Stimulated activated CD4-positive, alpha-beta T cell treated with anti-CD3 and anti-CD28 coated beads, Interleukin-1b, Interleukin-23, amount 100 ng/mL, for 1 hour (primary cell): ENCODE measurements at places on chromosomes 11 and 22.

DNA sequence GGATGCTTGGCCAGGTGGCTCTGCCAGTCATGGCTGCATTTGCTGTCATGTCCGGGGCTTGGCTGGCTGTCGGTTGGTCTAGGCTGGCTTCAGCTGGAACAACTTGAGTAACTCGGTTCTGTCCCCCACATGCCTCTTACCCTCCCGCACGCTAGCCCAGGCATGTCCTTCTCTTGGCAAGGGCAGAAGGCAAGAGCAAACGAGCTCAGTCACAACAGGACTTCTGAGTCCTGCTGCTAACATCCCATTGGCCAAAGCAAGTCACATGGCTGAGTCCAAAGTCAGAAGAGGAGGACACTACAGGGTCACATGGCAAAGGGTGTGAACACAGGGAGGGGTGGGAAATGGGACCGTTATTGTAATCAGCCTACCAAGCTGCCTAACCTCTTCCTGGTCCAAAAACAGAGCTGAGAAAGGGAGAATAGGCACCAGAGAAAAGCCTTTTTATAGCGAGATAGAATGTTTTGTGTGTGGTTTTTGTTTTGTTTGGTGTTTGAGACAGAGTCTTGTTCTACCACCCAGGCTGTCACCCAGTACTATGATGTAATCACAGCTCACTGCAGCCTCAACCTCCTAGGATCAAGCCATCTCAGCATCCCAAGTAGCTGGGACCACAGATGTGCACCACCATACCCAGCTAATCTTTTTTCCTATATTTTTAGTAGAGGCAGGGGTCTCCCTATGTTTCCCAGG, 81.9 kb downstream of the MN1 start:
- DNase-seq: no peak

DNA sequence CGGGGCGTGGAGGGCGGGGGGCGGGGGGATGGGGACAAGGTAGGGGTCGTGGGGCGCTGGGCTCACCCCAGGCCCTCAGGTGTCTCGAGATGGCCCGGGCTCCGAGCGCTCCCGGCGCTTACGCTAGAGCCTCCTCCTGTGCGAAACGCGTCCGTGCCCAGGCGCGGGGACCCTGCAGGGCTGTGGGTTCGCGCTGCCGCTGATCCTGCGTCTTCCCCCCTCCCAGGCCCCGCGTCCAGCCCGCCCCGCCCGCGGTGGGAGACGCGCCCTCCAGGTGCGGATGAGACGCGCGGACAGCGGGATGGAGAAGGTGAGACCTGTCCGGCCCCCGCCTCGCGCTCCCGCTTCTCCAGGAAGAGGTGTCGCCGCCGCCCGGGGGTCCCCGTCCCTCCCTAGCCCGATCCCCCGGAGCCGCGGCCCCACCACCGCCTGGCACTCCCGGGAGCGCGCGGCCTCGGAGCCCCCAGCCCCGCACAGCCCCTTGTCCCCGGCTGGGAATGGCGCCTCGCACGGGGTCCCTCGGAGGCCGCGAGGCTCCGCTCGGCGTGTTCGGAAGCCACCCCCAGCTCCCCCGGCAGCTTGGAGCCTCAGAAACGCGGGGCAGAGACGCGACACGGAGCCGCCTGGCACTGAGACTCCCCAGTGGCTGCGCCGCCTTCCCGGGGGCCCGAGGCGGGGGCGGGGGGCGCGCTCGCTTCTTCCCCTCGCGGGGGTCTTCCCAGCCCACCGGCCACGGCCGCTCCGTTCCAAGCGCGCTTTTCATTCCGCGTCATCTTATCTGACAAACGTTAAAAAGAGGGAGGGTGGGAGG, 27.6 kb upstream of the TOLLIP start:
- no peak for DNase-seq

DNA sequence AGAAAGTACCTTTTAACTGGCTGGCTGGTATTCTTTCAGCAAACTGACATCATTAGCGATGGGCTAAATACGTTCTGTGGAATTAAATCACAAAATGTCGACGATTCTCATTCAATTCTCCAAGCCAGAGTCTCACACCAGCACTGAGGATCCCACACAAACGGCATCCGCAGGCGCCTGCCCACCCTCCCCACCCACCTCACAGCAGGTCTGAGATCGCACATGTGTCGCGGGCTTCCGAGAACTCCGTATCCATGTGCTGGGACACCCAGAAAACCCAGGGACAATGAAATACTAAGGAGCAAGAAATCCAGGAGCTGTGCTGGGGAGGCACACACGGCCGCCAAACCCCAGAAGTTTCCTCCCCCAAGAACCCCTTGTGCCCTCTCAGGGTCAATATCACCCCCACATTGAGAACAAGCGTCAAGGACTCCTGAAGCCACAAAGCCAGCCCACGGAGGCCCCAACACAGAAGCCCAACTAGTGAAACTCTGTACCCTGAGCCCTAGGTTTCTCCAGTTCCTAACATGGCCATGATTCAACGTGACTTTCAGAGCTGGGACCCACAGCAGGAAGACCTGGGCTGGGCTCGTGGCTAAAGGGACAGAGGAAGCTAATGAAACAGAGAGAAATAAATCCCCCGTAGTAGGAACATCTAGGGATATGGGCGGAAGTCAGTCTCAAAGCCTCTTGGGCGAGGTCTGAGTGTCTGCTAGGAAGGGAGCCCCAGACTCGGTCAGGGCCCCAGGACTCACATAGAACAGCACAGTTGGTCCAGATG, 8.0 kb downstream of the TOLLIP start:
- DNase-seq: no peak

- no peak for DNase-seq
These were observed 40.3 kb upstream of the E2F8 start for GRCh38 chr11:19281041-19281440.

DNA sequence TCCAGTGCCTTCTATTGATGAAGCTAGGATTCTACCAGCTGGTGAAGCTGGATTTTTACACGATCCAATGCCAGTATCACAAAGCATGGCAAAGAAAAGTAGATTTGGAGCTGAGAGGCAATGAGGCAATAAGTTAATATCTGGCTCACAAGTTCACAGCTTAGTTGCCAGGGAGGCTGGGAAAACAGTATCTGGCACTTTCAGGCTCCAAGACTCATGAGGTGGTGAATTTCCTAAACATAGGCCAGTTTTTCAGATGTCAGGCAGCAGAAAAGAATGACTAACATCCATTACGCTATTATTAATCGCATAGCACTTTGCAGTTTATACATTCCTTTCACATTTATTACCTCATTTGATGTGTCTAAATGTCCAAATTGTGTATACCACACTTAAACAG, 122.7 kb downstream of the GRIA4 start:
- no peak for DNase-seq

- DNase-seq: no peak
These were observed 16.2 kb downstream of the CAPN5 start for GRCh38 chr11:77082838-77083565.

DNA sequence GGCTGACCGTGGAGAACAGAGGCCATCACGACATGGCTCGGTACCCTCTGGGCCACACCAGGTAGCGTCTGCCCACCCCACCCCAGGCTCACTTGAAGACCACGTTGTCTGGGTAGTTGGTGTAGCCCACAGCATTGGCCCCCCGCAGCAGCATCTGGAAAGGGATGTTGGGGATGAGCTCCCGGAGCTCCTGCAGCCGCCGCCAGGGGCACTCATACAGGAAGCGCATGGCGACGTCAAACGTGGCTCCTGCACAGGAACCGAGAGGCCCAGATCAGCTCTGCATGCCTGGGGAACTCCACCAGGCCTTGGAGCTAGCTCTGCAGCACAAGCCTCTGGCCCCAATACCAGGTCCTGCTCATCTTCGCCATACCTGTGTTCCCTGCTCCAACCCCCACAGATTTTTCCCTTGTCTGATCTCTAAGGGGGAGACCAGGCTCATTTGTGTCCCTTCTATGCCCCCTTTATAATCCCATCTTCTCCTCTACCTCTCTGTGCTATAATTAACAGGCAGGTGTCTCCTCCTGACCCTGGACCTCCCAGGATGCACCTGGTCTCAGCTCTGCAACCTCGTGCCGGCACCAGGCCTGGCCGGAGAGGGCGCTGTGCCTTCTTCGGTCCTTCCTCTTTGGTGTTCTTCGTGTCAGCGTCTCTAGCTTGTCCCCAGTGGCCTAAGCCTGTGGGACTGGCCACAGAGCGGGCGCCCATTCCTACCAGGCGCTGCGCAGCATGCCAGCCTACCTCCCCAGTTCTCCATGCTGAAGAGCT, 5.0 kb upstream of the LRFN4 start:
- DNase-seq: no peak

- DNase-seq: no peak
These were observed 961 bp downstream of the SUSD2 start for GRCh38 chr22:24181996-24182899.

DNA sequence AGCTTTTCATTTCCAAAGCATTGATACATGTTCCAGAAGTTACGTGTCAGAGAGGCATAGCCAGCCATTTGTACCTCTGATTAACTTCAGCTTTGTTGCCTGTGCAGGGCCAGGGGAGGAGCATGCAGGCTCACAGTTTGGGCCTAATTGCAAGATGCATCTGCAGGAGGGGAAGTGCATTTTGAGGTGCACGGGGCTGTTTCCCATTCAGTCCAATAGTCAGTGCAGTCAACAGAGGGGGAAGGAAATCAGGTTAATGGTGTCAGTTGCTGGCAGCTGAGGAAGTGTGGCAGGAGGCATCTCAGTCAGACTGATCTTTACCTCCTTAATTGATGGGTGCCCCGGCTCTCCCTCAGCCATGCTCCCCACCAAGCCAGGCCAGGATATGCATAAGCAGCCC, 39.3 kb downstream of the ABCC8 start:
- no peak for DNase-seq
